Naive thymus-derived CD4-positive, alpha-beta T cell (primary cell): ENCODE measurements at places on chromosomes 3 and 15. TPM values are rescaled to one million over a fixed set of nuclear protein-coding genes. Genes with fewer than 3 reads are reported as not detected.

EFCC1 gene
- total RNA-seq: 0.07 TPM in 1 of 2 replicates, not detected in the other

TRH gene
- total RNA-seq: not detected

FETUB gene
- total RNA-seq: not detected

SLC28A1 gene
- not detected for total RNA-seq

LIPH gene
- not detected for total RNA-seq

HCLS1 gene
- total RNA-seq: 357 and 384 TPM in 2 replicates

CPNE9 gene
- total RNA-seq: not detected

TGM4 gene
- total RNA-seq: not detected in 2 replicates

ALDH1A3 gene
- total RNA-seq: not detected

PLSCR2 gene
- total RNA-seq: 0.44 and 1.4 TPM in 2 replicates

MYZAP gene
- 1.3 TPM for total RNA-seq

SCAMP5 gene
- 0.35 TPM for total RNA-seq

KLHL40 gene
- not detected in 2 replicates for total RNA-seq

TPRG1 gene
- 3.3 TPM for total RNA-seq

C2CD4B gene
- total RNA-seq: not detected
